ENCODE measurements at places on chromosomes 6 and 20.

DNA sequence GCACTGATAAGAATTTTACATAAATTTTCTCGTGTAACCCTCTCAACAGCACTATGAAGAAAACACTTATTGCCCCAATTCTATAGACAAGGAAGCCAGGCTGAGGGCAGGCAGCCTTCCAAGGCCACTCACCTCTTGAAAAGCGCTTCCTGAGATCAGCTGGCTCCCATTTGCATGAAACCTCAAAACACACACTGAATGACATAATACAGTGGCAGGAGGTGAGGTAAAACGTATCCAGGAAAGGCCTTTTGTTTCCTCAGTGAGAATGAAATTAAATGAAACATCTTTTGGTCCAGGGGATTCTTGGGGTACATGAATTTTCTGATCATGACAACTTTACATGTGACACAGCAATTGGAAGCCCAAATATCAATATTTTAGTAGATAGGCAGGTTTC, 112.5 kb downstream of the WDR27 start:
- no peak for DNase-seq

- DNase-seq, result no peak
Measured at GRCh38 chr6:125193208-125193607, 39.6 kb downstream of the TPD52L1 start.

DNA sequence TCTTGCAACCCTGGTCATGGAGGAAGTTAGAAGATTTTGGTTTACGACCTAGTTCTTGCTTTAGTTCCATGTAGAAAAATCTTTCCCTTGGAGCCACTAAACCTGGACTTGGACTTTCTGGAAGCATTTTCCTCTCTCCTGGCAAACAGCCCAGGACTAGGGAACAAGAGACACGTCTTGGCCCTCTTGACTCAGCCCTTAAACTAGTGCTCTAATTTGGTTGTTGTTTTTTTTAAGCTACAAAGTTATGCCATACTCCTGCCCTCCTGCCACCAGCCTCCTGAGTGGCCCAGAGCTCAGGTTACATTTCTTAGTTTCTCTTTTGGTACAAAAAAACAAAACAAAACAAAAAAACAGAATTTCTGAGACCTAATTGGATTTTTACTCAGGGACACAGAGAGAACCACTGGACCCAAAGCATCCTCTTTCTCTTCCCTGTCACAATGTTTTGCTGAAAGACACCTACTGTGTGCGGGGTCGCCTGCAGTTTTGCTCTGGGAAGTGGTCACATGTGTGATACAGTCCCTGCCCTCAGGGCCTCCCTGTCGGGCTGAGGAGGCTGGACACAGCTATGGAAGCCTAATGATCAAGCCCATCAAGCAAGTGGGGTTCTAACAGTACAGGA, 32.3 kb upstream of the SCUBE3 start:
- DNase-seq, result peak; percentile 68

DNA sequence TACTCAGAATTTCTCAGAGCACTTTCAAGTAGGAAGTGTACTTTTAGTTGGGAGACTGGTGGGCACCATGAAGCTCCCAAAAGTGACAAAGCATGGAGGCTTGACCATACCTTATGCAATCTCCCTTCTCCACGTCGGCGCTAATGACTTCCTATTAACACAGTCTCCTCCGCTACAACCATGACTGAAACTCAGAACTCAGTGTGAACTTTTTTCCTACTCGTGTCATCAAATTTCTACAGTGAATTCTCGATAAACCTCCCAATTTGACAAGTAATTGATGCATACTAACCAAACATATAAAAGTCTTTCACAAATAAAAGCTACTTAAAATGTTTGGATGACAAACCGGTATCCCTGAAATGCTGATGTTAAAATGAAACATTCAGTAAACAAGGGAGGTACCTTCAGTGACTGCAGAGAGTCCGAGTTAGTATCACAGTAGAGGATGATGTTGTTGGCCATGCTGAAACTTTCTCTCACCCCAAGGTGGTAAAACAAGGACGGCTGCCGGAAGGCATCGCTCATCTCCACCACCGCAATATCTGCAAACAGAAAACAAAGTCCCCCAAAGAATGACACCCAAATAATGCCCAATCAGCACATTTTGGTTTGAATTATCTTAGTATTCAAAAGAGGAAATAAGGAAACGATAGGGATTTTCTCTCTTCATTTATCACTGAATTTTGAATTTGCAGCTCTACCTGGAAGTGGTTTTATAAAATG, 72.1 kb downstream of the MAP3K5 start:
- DNase-seq, result no peak

GRCh38 chr6:40473026-40473425, 114.1 kb downstream of the LRFN2 start:
- no peak for DNase-seq

DNA sequence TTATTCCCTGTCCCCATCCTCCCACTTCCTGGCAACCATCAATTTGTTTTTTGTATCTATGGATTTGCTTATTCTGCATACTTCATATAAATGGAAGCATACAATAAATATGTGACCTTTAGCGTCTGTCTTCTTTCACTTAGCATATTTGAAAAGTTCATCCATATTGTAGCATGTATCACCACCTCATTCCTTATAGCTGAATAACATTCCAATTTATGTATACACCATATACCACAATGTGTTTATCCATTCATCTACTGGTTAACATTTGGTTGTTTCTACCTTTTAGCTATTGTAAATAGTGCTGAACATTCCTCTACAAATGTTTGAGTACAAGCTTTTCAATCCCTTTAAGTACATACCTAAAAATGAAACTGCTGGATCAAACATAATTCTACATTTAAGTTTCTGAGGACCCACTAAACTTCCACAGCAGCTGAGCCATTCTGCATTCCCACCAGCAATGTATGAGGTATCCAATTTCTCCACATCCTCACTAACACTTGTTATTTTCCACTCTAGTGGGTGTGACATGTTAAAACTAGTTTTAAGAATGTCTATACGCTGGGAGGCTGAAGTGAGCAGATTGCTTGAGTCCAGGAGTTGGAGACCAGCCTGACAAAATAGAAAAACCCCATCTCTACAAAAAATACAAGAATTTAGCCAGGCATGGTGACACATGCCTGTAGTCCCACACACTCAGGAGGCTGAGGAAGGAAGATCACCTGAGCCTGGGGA, 32.9 kb downstream of the NUDT3 start:
- no peak for DNase-seq

- no peak for DNase-seq
Measured at GRCh38 chr6:108673153-108673552, 112.4 kb downstream of the FOXO3 start.

GRCh38 chr6:96657344-96657743, 94.4 kb downstream of the FHL5 start:
- no peak for DNase-seq

GRCh38 chr6:170358496-170358895, 51.9 kb downstream of the FAM120B start:
- no peak for DNase-seq

DNA sequence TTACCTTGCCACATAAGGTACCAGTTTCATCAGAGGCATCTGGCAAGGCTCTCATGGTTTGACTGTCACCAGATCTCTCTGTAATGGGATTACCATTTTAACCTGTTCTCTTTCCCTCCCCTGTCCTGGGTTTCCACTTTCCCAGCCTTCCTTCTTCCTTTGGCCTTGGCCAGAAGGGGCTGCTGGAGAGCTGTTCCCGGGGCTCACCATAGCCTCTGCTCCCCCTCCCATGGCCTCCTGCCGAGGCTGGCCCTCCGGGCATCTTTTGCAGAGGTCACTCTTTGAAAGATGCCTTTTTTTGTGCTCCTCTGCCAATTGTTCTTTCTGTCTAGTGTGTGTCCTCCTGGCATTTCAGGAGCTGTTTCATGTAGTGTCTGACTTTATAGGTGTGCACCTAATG, 100.7 kb upstream of the SCP2D1 start:
- no peak for DNase-seq

DNA sequence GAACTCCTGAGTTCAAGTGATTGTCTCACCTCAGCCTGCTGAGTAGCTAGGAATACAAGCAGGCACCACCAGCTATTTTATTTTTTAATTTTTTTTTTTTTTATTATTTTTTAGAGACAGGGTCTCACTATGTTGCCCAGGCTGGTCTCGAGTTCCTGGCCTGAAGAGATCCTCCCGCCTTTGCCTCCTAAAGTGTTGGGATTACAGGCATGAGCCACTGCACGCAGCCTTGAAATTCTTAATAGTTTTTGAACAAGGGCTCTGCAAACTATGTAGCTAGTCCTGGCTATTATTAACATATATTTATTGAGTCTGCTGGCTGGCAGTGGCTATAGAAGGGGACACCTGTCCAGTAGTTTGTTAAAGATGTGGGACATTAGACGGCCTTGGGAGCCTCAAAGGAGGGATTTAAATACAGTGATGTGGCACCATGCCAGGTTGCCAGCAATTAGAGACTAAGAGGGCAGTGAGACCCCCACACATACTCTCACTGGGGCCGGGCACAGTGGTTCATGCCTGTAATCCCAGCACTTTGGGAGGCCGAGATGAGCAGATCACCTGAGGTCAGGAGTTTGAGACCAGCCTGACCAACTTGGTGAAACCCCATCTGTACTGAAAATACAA, 21.1 kb upstream of the TAF8 start:
- DNase-seq, result no peak

GRCh38 chr6:125165256-125165655, 11.7 kb downstream of the TPD52L1 start:
- DNase-seq, result no peak

- no peak for DNase-seq
Measured at GRCh38 chr6:31794866-31795615, 511 bp downstream of the VARS1 start.

DNA sequence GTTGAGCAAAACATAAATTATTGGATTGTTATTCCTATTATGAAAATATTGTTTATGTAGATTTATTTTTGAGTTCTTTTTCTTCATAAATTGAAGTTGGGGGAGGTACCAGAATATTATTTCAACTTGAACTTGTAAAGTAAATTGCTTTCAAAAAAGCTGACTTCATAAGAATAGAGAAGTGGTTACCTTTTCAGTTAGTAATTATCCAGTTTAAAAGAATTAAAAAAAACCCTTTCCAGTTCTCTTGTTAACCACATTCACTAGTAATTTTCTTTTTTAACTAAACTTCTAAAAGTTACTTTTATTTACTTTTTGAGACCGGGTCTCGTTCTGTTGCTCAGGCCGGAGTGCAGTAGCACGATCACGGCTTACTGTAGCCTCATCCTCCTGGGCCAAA, 124.3 kb downstream of the CDKAL1 start:
- no peak for DNase-seq

- DNase-seq, result no peak
Measured at GRCh38 chr6:150230832-150231524, 88.1 kb downstream of the PPP1R14C start.

DNA sequence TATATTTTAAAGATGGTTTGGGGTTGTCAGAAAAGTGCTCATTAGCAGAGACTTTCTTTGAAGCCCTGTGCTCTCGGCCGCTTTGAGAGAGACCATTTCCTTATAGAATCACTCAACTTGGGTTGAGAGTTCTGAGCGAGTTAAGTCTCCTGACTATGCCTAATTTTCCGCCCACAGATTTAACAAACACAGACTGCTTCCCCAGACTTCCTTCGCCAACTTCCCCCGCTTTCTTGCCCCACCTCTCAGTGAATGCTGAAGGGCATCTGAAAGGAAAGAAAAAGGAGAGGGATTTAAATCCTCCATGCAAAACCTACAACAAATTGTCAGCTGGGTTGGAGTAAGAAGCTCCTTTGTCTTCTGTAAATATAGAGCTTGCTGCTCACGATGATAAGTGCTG, 224.0 kb downstream of the EYA2 start:
- DNase-seq, result no peak

DNA sequence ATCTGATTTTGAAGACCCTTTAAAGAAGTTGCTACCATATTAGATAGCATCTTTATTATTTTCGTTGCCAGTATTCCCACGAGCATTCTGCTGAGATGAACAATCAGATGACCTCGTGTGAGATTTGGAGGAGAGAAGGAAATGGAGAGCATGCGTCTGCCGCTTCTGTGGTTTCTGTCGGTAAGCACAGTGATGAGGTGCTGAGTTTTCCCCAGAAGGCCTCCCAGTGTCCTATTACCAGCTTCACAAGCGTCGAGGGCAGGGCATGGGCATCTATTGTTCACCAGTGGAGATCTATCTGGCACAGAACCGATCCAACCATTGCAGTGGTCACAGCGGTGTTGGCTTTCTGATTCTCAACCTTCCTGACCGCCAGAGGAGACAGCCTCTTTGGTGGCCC, 29.4 kb downstream of the TRAF3IP2 start:
- DNase-seq, result no peak

- peak; percentile 75 for DNase-seq
Measured at GRCh38 chr20:31698803-31699718, 23.6 kb downstream of the BCL2L1 start.

DNA sequence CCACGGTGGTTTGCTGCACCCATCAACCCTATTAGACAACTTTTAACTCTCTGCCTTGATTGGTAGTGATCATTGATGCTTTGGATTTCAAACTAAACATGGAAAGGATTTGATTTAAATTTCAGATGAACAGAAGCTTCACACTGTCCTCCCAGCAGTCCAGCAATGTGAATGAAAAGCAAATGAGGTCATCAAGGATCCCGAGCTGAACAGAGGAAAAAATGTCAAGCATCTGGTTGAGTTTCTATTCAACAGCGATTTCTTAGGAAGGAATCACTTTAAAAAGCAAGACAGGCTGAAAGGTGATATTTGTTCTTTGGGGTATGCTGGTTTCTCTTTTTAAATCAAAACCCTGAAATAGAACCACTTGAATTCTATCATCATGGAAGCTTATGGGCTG, 10.6 kb upstream of the SAMD3 start:
- DNase-seq, result no peak

GRCh38 chr6:163559661-163560060, 145.1 kb downstream of the QKI start:
- no peak for DNase-seq

GRCh38 chr6:107491760-107492660, 2.1 kb downstream of the SOBP start:
- DNase-seq, result peak; percentile 78

DNA sequence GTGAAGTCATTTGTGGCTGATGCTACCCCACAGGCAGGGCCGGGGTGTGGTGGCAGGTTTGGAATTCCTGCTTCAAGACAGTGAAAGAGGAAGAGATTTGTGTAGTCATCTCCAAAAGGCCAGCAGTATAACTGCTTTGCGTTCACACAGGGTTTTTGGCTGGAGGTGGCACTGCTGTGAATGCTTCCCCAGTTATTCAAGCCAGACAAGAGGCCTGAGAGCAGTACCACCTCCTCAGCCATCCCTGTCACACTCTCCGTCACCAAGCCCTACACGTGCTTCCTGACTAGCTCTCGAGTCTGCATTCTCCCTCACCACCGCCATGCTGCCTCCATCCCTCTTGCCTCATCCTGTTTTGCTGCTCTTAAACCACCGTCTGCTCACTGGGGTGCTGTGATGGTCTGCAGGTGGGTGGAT, 23.9 kb downstream of the ARMC2 start:
- DNase-seq, result no peak

GRCh38 chr6:11277275-11278206, 45.1 kb upstream of the NEDD9 start:
- DNase-seq, result no peak

DNA sequence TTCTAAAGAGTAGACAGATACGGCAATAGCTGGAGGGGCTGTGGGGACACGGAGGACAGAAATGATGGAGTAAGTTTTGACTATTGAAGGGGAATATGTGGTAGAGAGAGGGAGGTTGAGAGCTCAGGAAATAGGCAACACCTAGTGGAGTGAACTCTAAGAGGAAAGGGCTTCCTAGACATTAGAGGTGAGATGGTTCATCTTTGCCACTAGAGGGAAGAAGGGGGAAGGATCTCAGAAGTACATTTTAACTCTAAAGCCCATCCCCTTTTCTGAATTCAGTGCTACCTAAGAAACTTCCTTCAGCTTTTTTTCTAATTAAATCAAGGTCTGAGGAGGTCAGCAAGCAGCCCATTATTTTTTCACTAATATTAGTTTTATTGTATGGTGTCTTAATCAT, 689.4 kb upstream of the MAP3K7 start:
- DNase-seq, result no peak

GRCh38 chr6:100393493-100393892, 71.2 kb downstream of the SIM1 start:
- DNase-seq, result no peak

Data from sciatic nerve (tissue), 2 donors.